ENCODE measurements at places on chromosomes 16 and 17.

GRCh38 chr17:9271989-9272388 is 250.7 kb downstream of the NTN1 start:
- DNase-seq, result no peak

GRCh38 chr17:30594223-30594952 is 117.2 kb downstream of the GOSR1 start:
- DNase-seq, result no peak

GRCh38 chr16:89038811-89039735 is 54.6 kb upstream of the ACSF3 start:
- no peak for DNase-seq

- DNase-seq, result no peak
Measured at GRCh38 chr16:87964049-87964659, 12.9 kb downstream of the BANP start.

DNA sequence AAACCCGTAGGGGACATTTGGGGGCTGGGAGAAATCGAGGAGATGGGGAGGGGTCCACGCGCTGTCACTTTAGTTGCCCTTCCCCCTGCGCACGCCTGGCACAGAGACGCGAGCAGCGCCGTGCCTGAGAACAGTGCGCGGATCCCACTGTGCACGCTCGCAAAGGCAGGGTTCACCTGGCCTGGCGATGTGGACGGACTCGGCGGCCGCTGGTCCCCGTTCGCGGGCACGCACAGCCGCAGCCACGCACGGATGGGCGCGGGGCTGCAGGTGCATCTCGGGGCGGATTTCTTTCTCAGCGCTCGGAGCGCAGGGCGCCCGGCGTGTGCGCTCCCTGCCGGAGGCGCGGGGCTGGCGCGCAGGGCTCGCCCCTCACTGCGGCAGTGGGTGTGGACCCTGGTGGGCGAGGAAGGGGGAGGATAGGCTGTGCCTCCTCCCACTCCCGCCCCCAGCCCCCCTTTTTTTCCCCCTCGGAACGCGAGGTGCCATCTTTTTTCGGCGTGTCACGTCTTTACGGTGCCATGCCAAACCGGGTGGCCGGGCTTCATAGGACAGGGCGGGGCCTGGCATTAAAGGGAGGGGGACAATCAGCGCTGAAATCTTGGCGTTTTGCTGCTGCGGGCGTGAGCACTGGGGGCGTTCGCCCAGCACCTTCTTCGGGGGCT is 1.1 kb downstream of the MAPT start:
- no peak for DNase-seq

DNA sequence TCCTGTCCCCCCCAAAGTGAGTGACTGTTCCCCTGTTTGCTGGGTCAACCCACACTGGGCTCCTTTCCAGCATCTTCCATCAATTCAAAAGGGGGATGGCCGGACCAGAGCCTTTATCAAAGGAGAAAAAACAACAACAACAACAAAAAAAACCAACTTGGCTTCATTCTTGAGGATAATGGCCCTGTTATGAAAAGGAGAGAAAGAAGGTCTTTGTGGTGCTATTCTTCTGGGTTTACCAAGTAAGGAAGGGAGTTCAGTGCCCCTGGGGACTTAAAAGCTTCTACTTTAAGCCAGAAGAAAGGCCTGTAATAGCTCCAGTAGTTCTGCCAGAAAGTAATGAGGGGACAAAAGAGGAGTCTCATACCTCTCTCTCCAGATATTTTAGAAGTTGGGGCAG is 71.5 kb downstream of the RGS9 start:
- no peak for DNase-seq

- no peak for DNase-seq
Measured at GRCh38 chr17:71521724-71522123, 599.1 kb upstream of the SOX9 start.

- DNase-seq, result no peak
Measured at GRCh38 chr17:37026531-37026869, 77.7 kb downstream of the AATF start.

DNA sequence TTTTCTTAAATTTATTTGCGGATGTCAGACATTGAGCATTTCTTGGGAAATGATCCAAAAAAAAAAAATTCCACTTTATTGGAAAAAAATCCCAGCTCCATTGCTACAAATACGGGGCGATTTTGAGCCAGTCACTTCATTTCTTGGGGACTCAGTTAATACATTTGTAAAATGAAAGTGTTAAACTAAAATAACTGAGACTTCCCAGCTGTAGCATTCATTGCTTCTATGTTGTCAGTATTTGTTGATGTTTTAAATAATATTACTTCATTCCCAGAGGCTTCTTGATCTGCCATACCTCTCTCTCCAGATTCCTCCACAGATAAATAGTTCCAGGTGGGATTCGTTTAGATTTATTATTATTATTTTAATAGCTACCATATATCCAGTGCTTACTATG is 77.1 kb upstream of the HS3ST3A1 start:
- DNase-seq, result no peak

GRCh38 chr16:50673496-50674275 is 7.4 kb downstream of the SNX20 start:
- DNase-seq, result no peak

GRCh38 chr16:10370096-10370726 is 15.7 kb upstream of the ATF7IP2 start:
- DNase-seq, result no peak

GRCh38 chr17:12977008-12977751 is 40.6 kb downstream of the ELAC2 start:
- DNase-seq, result no peak

GRCh38 chr17:21475571-21475970 is 99.4 kb downstream of the KCNJ12 start:
- DNase-seq, result no peak

DNA sequence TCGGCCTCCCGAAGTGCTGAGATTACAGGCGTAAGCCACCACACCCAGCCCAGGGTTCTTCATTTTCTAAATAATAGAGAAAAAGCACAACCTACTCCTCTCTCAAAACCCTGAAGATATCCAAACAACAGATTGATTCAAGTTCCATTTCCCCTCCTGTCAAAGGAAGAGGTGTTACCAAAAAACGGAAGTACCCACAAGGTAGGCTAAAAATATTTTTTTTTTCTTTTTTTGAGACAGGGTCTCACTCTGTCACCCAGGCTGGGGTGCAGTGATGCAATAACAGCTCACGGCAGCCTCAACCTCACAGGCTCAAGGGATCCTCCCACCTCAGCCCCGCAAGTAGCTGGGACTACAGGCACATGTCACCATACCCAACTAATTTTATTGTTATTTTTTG is 18.9 kb downstream of the UTP6 start:
- DNase-seq, result no peak

- no peak for DNase-seq
Measured at GRCh38 chr17:45308016-45308365, 8.8 kb downstream of the MAP3K14 start.

DNA sequence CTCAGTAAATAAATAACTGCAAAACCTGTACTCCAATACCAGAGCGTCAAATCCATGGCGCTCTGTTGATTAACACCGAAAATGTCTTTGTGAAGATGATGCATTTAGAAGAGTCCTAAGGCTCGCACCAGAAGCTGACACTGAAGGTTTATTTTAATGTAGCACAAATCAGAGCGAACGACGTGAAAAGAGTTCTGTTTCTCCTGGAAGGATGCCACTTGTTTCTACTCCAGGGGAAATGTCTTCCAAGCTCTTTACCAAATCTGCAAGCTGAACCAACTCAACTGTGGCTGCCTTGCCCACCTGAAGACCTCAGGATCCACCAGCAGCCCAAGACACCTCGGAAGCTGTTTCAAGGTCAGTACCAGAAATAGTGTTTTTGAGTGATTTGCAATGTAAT is 194.4 kb upstream of the MAF start:
- no peak for DNase-seq

Measured in GM12892 (cell line).